ENCODE measurements at places on chromosomes 1 and 21.

- DNase-seq, result no peak
Observed at GRCh38 chr1:32114420-32114819, 6.6 kb downstream of the KPNA6 start.

DNA sequence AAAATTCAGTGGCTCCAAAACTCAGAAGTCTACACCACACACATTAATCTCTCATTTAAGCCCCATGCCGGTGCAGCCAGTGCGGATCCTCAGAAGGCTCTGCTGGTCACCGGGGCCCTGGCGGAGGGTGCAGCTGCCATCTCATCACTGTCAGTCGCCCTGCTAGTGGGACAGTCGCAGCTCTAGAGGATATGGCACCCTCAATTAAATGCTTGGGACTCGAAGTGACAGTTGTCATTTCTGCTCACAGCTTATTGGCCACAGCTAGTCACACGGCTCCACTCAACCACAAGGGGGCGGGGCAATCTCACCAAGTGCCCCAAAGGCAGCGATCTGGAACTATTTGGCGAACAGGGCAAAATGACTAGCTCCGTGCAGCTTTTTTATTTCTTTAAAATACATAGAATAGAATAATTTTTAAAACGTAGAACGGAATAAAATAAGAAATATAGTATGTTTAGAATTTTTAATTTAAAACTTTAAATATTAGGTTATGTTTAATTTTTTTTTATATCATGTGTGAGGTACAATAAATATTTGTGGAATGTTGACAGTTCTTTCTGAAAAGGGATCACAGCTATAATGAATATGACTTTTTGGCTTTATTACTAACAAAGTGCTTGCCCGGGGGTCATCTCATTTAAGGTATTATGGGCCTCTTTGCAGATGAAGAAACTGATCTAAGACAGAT is 8.0 kb upstream of the MAN1C1 start:
- peak; percentile 96 for DNase-seq

DNA sequence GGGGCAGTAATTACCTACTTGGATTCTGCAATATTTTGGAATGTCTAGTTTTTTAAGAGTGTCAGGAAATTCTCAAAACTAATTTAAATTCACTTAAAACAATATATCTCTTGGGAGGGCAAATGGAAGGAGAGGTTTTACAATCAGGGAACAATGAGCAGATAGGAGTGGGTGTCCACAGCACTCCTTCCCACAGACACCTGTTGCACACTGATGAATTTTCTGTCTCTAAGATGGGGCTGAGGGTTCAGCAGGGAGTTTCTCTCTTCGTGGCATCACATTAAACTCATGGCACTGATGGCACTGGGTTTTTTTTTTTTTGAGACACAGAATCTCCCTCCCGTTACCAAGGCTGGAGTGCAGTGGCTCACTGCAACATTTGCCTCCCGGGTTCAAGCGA is 5.5 kb downstream of the PHF13 start:
- no peak for DNase-seq

DNA sequence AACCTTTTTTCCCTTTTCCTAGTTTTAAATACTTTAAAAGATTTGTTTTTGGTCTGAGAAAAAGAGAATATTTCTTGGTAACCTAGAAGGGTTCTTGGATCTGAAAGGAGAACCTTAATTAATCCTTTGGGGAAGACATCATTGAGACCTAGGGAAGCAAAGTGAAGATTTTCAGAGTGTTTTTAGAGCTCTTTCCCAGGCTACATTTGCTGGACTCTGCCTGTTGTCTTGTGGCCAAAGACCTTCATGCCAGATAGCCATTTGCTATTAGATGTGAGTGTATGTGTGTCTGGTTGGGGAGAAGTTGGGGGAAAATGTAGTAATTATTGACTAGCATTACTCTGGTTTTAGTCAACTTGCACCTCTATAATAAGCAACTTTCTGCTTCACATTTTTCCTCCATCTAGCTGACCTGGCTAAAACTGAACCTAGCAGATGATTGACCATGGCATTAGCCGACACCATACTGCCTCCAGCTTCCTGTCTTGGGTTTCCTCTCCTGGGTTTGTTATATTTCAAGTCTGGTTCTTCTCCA is 239.1 kb downstream of the USP25 start:
- DNase-seq, result no peak

DNA sequence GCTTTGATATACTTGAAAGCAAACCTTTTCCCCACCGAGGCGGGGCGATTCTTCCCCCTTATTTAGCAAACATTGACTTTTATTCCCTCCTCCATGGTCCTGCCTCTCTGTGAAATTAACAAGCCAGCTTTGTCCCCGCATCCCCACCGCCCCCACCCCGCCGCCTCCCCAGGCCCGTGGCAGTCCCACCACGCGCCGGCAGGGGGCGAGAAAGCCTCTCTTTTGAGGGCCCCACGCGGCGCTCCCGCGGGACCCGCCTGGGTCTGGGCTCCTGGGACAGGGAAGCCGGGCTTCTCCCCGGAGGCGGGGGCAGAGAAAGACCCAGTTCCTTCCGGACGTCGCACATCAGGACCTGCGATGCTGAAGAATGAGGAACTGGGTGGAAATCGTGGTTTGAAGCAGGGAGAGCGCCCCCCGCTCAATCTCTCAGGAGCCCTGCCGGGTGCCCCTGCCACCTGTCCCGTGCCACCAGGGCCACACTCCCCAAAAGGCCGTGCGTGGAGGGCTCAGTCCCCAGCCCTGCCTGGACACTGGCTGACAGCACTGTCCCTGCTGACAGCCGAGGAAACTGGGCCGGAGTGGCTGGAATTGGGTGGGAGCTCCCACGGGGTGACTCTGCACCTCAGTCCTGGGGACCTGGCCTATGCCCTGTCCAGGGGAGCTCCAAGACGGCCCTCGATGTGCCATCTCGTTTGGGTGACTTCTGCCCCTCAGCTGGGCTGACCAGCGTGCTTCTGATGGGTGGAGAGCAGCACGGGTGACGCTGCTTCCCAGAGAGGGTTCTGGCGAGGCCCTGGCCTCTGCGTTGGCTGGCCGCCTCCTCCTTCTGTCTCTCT is 8.6 kb upstream of the ACTRT2 start:
- peak; percentile 54 for DNase-seq

DNA sequence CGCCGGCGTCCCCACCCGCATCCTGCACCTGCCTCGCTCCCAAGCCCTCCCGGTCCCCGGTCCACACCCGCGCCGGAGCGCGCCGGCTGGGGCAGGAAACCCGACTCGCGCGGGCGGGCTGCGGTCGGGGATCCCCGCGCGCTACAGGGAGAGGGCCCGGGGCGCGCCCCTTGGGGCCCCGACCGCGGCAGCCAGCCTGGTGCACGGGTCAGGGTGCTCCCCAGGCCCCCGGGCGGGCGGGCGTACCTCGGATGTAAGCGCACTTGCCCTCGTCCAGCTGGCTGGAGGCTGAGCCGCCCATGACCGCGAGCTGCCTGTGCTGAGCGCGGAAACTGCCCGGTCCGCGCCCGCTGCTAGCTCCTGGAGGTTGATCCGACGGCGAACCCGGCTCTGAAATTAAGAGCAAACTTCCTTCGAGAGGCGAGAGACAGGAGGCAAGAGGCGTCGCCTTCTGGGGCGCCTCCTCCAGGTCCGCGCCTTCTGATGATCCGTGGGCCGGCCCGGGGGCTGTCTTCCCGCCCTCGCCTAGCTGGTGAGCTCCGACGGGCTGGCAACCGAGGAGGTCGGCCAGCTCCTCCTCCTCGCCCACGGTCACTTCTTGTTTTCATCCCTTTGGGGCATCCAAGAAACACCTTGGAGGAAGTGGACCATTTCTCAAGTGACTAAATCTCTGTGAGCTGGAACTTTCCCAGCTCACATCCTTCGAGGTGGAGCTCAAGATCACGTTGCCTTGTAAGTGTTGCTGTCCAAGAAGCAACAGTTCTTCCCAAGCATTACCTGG is at the start of gene NIBAN1:
Gene NIBAN1 (minus strand): TSS at position 453 of the 781 bp plus-strand sequence. CDS start 152 bp downstream, at position 301.
- DNase-seq, result peak; percentile 61

DNA sequence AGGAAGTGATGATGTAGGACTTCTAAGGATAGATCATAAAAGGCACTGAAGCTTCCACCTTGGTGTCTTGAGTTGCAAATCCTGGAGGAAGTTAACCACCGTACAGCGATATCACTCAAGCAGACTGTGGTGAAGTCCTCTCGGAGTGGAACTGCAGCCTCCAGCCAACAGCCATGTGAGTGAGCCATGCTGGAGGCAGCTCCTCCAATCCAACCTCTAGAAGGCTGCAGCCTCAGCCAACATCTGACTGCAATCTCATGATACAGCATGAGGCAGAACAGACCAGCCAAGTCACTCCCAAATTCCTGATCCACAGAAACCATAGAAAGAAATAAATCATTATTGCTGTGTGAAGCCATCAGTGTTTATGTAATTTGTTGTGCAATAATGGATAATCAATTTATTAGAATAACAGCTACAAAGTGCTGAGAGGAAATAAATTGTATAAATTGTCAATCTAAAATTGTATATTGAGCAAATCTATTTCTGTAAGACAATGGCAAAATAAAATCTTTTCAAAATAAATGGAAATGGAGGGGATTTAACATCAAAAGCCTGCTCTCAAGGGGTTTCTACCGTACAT is 65.0 kb downstream of the PRSS38 start:
- no peak for DNase-seq

GRCh38 chr1:228043281-228043848 is 36.6 kb downstream of the WNT3A start:
- DNase-seq, result no peak

GRCh38 chr1:3727042-3727824 is 25.0 kb upstream of the CCDC27 start:
- DNase-seq, result no peak

DNA sequence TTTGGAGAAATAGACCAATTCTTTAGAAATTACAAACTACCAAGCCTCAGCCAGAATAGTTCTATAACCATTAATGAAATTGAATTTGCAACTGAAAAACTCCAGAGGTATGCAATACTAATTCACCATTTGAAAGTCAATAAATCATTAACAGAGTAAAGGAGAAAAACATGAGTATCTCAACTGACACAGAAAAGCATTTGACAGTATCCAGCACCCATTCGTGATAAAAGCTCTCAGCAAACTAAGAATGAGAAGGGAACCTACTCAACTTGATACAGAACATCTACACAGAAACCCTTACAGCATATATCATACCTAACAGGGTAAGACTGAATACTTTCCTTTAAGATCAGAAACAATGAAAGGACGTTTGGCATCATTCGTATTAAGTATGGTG is 54.3 kb downstream of the ST6GALNAC5 start:
- DNase-seq, result no peak

DNA sequence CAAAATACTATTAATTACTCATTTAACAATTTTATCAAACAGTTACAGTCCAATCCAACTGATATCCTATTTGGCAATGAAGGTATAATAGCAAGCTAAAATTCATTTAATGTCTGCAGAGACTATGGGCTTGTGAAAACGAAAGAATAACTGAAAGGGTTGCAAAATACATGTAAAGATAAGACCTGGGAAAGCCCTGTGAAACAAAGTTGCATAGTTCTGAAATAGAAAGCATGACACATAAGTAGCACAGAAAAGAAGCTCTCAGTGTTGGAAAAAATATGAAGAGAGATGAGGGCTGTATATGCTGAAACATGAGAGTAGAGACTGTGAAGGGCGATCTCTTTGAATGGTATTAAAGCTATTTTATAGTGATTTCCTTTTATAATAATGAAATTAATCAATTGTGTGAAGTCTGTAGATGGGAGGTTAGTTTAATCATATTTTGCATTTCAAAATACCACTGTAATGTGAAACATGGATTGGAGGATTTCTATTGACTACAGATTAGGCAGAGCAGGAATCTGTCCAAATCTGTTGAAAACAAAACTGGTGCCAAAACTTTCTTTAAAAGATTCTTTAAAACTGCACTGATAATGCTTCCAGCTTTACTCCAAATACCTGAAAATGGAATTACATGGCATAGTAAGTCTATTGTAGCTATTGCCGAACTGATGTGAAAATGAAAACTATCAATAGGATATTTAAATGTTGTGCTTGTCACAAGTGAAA is 1518.9 kb upstream of the B3GALT2 start:
- DNase-seq, result no peak

- no peak for DNase-seq
Observed at GRCh38 chr1:55699228-55699627, 484.1 kb upstream of the USP24 start.

DNA sequence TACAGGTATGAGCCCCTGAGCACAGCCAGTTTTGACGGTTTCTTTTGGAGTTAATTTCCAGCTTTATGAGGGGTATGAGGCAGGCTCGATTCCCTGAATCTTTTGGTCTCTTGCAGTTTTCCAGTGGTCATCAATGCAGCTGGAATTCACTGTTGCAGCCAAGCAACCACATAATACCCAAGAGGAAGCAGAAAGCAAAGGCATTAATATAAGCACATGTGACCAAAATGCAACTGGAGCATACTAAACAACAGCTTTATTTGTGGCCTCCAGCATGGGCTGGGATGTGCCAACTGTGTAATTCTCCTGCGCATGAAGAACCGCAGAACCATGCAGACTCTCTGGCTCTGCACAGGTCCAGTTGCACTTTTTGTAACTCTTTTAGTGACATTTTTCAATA is 33.0 kb downstream of the DSCAM start:
- DNase-seq, result no peak

DNA sequence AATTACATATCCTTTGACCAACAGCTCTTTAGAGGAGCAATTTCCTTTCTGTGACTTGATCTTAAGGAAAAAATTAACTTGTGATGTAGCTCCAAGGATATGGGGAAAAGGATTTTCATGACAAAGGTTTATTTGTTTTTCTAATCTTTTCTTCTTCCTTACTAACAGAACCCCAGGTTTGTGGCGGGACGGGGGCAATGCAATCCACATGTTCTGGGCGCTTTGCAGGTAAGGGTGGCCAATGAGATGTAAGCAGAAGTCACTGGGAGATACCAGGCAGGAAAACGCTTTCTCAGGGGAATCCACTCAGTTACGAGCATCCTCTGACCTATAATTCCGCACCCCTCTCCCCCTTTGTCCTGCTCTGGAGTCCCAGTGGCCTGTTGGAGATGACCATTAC is 122.0 kb downstream of the MRPS6 start:
- DNase-seq, result no peak

DNA sequence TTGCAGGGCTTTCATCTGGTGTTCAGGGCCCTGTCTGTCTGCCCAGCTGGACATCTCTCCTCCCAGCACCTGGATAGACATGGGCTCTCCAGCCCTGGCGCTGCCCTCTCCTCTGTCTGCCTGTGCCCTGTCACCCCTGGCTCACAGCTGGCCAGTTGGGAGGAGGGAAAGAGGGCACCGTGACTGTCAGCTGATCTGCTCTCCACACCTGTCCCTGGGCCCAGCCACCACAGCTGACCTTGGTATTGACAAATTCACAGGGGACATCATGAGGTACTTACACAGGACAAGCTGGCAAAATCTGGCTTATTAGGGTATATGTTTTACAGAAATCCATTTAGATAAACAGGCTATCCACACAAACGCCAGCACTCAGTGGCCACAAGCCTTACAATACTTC is 8.3 kb downstream of the TNR start:
- DNase-seq, result no peak

DNA sequence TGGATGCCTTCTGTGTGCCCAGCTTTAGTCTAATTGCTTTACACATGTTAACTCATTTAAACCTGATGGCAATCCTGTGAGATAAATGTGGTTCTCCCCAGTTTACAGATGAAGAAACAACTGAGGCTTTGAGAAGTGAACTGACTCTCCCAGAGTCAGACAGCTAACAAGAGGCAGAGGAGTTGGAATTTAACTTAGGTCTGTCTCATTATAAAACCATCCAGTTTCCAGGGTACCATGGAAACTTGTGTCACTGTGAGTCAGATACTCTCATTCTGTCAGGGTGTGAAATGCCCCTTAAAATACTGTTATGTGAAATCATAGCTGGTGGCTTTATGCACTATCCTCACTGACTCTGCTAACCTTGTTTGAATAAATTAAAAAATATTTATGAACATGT is 206.6 kb downstream of the PBX1 start:
- no peak for DNase-seq

- no peak for DNase-seq
Observed at GRCh38 chr1:6507037-6507428, 15.6 kb upstream of the PLEKHG5 start.

GRCh38 chr1:86866665-86867064 is 47.3 kb downstream of the SELENOF start:
- no peak for DNase-seq
